ENCODE measurements at places on chromosomes 1 and 21. TPM values are rescaled to one million over a fixed set of nuclear protein-coding genes. Genes with fewer than 3 reads are reported as not detected.

Gene NHLH1
- polyA plus RNA-seq, result 0.22 TPM

GRCh38 chr1:179708434-179709195 is 34.5 kb upstream of the FAM163A start:
- no peak for DNase-seq

DNA sequence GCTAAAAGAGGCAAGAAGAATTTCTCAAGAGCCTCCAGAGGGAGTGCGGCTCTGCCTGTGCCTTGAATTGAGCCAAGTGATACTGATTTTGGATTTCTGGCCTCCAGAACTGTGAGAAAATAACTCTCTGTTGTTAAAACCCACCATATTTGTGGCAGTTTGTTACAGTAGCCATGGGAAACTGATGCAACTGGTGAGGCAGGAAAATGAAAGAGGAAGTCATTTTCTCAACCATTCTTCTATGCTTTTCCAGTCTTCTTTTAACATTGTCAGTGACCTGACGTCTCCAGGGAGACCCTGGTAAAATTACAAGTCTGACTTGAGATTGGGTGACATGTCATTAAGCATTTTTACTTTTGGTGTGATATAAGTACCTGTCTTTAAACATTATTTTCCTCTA is 5.8 kb downstream of the OR6P1 start:
- no peak for DNase-seq

DNA sequence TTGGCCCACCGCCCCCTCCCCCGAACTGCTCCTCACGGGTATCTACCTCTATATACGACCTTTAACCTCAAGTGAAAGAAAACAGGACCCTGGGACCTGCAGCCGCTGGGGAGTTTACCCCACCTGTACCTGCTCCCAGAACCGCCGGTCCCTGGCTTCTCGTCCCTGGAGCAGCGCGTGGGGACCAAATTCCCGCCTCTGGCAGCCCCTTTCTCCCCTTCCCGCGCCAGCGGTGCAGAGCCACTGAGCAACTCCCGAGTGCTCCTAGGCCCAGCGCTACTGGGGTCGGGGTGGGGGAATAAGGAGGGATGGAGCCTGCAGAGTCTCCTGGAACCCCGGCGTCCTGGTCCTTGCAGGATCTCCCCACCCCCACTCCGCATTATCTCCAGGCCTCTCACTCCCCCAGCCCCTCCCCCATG is 1.6 kb downstream of the SYT6 start:
- DNase-seq, result no peak

DNA sequence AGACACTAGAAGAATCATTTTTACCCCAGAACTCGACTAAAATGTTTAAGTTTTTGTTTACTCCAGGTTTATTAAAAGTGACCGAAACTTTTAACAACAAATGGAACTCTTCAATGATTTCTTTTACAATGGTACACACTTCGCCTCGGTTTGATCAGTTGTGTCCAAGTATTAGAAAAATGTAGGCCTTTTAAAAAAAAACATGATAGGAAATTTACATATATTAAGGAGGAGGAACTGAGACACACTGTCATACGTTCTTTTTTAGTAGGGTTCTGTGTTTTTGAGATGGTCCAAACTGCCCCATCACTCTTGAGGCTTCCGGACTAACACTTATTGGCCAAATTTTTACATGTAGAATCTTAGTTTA is 1.3 kb downstream of the PRDM2 start:
- DNase-seq, result peak; percentile 14

DNA sequence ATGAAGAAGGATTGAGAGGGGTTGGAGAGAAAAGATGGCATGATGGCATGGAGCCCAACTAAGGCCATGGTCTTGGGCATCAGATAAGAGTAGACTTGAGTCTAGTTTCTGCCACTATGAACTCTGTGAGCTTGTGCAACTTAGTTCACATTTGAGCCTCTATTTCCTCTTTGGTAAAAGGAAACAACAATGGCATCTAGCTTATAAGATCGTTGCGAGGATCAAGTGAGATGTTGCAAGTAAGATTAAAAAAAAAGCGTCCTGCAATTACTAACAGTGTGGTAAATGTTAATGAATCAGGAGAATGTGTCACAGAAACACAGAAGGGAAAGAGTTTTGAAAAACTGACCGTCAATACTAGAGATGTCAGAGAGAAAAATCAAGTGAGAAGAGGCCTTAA is 202.9 kb upstream of the FGGY start:
- DNase-seq, result no peak

DNA sequence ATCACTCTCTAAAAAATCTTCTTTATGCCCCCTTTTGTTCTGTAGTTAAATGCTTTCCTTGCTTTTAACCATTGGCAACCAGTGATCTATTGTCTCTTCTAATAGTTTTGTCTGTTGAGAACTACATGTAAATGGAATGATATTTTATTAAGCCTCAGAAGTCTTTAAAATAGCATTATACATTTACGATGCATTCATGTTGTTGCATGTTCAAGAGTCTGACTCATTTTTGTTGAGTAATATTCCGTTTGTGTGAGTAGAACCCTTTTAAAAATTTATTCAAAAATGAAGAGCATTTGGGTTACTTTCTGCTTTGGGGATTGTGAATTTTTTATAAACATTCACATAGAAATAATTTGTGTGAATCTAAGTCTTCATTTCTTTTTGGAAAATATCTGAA is 1352.9 kb downstream of the NCAM2 start:
- no peak for DNase-seq
